ENCODE measurements at places on chromosomes 2 and 18. TPM values are rescaled to one million over a fixed set of nuclear protein-coding genes. Genes with fewer than 3 reads are reported as not detected.

Gene CDCA7
- polyA plus RNA-seq, result 80.8 TPM

GRCh38 chr2:231600619-231601355 is 8.1 kb downstream of the TEX44 start:
- no peak for DNase-seq

Gene ANTXR1
- 83.3 TPM for polyA plus RNA-seq

DNA sequence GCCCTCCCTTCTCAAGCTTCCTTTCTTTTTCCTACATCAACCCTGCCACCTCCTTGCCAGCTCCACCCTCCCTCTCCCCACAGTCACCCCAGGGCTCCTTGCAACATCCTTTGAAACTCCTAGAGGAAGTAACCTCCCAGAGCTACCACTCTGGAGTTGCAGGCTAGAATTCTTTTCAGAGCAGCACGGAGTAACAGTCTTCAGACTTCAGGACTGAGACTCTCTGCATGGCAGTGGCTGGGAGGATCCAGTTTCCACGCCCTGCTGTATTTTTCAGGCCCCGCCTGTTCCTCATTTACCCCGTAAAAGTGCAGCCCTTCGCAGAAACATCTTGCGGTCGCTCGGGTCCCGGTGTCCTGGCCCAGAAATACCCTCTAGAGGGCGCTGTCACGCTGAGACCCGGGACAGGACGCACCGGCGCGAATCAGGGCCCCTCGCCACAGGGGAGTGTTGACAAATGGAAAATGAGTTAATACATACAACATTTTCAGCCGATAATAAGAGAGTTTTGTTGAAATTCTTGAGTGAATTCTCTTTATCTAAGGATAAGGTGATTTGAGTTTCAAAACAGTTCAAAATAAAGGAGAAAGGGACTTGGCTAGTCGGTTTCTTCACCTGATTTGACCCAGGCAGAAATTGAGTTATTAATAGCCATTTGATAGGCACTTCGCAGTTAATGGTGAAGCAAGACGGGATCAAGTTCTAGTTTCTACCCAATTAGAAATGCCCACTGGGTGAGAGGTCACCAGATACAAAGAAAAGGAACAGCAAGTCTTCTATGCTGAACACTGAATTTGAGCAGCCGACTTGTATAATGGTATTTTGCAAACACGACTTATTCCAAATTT is 18.5 kb upstream of the NTSR2 start:
- DNase-seq, result peak; percentile 89

GRCh38 chr2:17160594-17160993 is 357.6 kb downstream of the RAD51AP2 start:
- no peak for DNase-seq

Gene SERPINE2
- 86.4 TPM for polyA plus RNA-seq

DNA sequence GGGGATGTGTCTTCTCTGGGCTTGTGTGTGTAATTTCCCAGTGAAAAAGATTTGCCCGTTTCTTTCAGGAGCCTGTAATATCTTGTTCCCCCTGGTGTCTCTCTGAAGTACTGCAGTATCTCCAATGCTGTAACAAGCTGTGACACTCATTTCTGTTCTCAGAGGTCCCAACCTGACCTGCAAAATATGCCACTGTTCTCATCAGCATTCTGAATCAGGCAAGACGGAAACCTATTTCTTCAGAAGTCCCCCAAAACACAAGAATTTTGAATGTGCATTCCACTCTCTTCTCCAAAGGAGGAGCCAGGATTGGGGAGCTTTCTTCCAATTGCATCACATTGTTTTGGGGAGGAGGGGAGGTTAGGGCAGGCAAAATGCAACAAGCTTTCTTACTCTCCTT is 77.0 kb upstream of the CNGA3 start:
- no peak for DNase-seq

DNA sequence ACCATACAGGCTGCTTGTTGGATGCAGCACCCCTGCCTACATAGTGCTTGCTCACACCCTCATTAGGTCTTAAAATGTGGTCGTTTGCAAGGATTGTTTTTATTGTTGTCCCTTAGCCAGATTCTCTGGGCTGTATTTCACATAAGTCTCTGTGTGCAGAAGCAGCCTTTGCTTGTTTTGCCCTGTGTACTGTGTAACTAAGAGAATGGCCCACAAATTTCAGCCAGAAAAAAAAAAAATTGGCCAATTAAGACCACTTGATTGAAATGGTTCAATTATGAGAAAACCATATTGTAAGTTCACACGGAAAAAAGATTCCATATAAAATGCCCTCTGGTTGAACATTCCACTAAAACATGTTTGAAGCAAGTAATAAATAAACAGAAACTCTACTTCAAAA is 377.1 kb upstream of the SOX11 start:
- no peak for DNase-seq

- no peak for DNase-seq
Measured at GRCh38 chr2:83595926-83596325, 863.2 kb downstream of the SUCLG1 start.

DNA sequence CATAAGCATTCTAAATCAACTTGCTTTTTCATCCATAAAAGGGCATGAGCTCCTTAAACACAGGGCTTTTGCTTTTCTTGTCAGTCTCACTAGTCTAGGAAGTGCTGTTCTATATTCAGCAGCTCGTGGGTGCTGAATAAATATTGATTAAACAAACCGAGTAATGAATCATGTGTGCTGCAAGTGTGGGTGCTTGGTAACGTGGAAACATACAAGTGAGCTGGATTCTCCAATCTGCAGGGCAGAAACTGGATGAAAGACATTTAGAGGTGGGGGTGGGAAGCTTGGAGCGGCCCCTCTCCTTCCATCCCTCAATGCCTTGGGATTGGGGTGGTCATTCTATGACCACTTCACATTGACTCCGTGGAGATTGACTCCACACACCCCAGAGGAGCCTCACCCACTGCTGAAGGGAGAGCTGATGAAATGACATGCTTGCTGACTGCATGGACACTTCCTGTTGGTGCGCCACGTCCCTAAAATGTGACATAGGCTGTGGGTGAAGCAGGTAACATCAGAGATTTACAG is 114.6 kb downstream of the DOCK10 start:
- no peak for DNase-seq

Gene POTEJ
- not detected for polyA plus RNA-seq

GRCh38 chr18:28127228-28127627 is 49.7 kb downstream of the CDH2 start:
- DNase-seq, result no peak

Gene CFAP65
- polyA plus RNA-seq, result 1.0 TPM

DNA sequence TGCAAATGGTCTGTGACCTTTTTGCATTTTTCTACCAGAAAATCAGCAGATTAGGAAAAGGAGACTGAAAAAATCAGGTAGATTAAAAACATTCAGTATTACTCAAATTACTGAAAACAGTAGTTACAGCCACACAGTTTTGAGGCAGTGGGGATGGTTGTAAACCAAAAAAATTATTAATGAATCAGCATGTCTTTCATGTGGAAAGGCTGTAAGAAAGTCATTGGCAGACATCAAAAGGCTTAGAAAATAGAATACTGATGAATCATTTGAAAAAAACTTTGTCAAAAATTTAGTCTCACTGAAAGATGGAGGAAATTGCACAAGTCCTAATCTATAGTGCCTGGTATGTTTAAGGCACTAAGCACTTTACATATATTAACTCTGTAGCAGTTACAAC is 133.9 kb upstream of the GCFC2 start:
- DNase-seq, result no peak

Gene IL36B
- not detected for polyA plus RNA-seq

- no peak for DNase-seq
Measured at GRCh38 chr2:215401896-215402379, 33.9 kb downstream of the FN1 start.

DNA sequence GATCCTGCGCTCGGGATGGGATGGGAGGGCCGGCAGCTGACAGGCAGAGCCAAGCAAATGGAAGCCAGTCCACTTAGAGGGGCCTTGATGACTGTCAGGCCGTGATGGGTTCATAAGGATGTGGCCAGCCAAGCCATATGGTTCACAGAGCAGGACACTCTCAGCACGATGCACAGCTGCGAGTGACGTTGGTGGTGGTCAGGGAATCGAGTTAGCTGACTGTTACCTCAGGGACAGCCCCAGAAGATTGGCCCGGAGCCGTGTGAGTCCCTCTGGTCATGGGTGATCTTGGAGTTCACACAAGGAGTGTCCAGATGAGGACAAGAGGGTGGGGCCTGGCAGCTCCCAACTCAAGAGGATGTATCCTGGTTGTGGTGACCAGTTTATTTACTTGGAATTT is 70.2 kb downstream of the TPGS2 start:
- no peak for DNase-seq

DNA sequence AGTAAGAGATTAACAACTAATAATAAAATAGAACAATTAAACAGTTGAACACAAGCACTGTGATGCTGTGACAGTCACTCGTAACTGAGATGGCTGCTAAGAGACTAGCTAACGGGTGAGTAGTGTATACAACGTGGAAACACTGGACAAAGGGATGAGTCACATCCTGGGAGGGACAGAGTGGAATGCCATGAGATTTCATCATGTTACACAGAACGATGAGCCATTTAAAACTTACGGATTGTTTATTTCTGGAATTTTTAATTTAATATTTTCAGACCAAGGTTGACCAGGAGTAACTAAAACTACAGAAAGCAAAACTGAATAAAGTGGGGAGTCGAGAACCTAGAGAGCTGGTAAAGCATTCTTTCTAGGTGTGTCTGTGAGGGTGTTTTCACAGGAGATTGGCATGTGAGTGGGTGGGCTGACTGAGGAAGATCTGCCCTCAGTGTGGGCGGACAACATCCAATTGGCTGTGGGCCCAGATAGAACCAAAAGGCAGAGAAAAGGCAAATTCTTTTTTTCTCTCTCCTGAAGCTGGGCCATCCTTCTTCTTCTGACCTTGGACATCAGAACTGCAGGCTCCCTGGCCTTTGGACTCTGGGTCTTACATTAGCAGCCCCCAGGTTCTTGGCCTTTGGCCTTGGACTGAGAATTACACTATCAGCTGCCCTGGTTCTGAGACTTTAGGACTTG is 14.6 kb downstream of the TMSB10 start:
- DNase-seq, result no peak

Gene RGPD4
- 0.14 TPM for polyA plus RNA-seq

DNA sequence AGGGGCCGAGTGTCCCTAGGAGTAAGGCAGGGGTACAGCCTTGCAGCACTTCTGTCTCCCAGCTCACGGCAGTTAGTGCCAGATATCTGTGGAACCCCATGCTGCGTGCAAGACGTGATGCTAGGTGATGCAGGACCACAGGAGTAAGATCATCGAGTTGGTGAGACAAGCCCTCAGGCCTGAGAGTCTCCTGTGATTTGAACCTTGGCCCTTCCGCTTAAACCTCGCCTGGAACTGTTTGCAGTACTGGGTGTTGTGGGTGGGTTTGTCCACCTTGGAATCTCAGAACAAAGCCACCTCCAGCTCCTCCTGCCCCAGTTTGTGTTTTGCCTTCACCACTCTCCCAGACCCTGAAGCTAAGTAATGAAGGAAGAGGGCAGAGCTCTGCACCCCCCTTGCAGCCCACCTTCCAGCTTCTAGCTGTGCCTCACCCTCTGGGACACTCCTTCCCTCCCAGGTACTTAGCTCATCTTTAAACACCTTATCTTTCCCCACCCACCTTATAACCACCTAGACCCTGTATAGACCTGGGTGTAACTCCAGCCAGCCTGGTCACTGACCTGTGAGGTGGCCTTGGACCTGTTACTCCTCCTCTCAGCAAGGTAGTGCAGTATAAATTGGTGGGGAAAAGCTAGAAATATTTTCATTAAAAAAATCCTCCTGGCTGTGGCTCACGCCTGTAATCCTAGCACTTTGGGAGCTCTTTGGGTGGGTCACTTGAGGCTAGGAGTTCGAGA is 6.6 kb downstream of the CNNM4 start:
- no peak for DNase-seq

DNA sequence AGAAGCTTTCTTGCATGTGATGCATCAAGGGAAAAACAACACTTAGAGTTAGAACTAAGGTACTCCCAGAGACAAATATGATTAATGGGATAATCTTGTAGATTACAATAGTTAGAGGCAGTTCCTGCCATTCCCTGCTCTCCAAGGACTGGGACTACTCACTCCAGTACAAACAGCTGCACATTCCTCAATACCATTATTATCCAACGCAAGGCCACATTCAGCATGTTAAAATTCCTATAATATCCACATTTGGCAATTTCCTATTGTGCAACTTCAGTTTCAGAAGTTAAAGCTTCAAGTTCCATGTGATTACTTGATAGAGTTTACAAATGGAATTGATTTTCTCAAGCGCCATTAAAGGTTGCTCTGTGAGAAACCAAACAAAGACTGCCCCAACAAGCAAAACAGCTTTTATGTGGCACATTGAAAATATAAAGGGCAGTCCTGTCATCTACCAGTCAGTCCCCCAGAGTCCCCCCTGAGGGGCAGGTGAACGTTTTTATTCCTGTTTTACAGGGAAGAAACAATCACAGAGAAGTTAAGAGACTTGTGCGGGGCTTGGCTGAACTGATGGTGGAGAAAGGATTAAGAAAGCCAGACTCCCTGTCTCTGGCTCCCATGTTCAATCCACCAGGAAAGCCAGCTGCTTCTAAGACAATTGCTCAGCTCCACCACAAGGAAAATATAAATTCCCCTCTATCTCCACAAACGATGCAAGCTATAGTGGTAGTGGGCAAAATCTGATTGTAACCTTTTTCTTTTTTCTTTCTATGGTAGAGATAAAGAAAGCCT is 72.6 kb downstream of the TXNL1 start:
- DNase-seq, result no peak

Gene GRB14
- polyA plus RNA-seq, result 70.1 TPM

- no peak for DNase-seq
Measured at GRCh38 chr2:211812587-211812986, 726.0 kb downstream of the ERBB4 start.

DNA sequence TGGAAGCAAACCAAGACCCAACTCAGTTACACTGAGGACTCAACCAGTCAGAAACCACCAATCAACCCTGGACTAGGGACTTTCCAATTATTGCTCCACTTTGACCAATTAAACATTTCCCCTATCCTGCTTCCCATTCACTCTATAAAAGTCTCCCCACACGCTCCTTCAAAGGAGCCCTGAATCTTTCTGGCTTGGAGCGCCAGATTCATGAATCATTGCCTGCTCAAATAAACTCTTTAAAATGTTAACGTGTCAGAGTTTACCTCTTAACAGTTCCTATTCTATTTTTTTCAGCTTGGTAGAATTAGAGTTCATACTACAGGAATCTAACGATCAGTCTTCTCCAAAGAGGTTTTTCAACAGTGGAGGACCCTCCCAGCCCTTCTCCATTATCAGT is 20.7 kb upstream of the SULT1C2 start:
- no peak for DNase-seq

Gene REG3G
- not detected for polyA plus RNA-seq

Data from left lung (tissue), 14 donors.